ENCODE measurements at places on chromosomes 2 and 18.
A peak's percentile ranks its signal among the peaks of the same experiment; 100 is the strongest.

DNA sequence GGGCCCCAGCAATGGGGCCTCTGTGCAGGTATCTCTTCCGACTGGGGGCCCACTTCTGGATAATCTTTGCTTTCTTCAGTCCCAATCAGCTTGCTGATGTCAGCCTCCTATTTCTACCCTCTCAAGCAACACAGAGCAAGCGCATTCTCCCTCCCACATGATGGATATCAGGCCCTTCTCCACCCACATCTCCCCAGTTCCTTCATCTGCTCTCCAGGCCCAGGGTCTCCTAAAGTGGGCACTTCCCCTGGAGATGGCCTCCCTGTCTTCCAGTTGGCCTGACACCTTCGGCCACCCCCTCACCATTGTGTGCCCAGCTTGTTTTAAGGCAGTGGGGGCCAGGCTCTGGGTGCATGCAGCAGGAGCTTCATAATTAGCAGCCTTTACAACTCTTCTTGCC lies 96.6 kb upstream of the MCFD2 start:
- no peak for DNase-seq

GRCh38 chr18:22451796-22452195 lies 34.1 kb upstream of the CTAGE1 start:
- DNase-seq: no peak

GRCh38 chr2:76270096-76270710 lies 559.5 kb upstream of the GCFC2 start:
- DNase-seq: no peak

DNA sequence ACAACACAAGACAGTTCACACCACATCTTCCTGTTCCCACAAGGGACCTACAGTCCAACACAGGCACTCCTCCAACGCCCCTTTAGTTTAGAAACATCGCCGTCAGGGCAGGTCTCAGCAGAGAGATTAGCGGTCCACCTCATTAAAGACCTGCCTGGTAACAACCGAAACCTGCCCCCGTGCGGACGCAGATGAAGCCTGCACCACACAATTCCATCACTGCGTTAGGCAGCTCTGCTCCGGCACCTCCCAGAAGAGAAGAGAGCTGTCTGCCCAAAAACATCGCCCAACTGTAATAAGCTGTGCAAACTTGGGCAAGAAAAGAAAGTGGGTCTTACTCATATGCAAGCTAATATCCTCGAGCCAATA lies 32.7 kb downstream of the ZNF516 start:
- no peak for DNase-seq

- no peak for DNase-seq
Measured at GRCh38 chr2:53756644-53757043, 11.0 kb upstream of the CHAC2 start.

GRCh38 chr2:119645173-119645855 lies 33.7 kb upstream of the TMEM177 start:
- DNase-seq: no peak

GRCh38 chr2:112138159-112139032 lies at the start of gene FBLN7:
TSS of gene FBLN7 (plus strand) at chr2:112138385. CDS start at chr2:112138656, 271 bp downstream.
- no peak for DNase-seq

DNA sequence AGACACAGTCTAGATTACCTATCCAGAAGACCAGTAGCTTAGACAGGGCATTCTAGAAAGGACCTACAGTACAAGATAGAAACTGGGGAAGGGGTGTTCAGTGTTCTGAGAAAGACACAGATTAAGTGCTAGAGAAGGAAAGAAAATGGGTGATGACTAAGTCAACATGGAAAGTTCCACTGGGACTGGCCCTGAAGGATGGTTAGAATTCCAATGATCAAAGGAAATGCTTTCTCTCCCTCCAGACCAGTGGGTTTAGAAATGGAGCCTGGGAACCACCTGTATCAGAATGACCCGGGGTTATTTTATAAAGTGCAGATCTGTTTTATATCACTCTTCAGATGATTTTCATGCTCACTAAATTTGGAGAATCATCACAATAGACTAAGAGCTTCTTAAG lies 5.8 kb upstream of the COLEC12 start:
- no peak for DNase-seq

DNA sequence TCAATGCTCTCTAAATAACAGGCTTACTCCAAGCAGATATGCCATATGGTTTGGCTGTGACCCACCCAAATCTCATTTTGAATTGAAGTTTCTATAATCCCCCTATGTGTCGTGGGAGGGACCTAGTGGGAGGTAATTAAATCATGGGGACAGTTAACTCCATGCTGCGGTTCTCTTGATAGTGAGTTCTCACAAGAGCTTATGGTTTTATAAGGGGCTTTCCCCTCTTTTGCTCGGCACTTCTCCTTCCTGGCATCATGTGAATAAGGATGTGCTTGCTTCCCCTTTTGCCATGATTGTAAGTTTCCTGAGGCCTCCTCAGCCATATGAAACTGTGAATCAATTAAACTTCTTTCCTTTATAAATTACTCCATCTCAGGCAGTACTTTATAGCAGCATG lies 302.7 kb upstream of the ZC3H15 start:
- no peak for DNase-seq

DNA sequence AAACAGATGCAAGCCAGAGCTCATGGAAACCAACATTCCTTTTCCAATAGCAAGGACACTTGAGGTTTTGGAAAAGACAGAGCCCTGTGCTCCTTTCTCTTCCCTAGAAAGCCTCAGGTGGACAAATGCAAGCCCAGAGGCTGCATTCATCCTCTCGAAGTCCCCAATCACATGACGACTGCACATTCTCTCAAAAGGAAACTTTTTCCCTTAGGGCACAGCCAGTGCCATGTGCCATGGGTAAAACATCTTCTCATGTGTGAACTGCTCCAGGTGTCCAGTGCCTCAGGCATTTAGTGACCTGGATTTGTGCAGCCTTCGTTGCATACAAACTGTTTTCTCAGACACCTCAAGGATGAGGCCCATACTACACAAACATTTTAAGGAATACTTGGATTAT lies 140.7 kb downstream of the LAMA1 start:
- no peak for DNase-seq

DNA sequence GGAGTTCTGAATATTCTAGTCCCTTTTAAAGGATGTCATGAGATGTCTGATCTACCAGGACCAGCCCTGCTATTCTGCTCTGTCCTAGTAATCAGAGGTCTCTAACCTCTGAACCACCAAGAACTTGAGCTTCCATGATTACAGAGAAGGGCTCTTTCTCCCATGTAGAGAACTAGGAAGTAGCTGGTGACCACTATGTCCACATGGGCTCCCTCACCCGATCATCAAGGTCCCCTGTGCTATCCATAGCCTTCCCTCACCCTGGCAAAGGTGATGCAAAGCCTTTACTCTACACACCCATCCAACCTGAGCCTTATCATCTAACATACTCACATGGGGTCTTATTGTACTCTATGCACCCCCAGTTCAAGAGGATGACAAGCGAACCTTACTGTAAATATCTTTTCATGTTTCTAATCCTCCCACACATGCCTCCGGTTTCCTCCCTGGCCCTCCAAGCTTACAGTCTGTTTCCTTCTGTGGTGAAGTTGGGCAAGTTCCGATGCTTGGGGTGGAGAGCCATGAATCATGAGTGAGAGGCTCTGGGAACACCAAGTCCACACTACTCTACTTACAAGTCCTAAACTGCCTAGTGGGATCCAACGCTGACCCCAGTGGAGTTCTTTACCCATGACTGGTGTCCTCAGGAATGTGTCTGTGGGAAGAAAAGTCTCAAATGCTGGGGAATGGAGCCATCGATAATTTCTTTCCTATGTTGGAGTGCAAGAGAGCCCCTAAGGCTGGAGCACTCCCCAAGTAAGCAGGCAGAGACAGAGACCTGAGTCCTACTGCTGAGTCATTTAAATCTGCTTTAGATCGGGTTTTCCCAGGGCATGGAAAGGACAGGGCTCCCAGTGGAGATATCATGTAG lies 73.3 kb upstream of the KLF7 start:
- DNase-seq: peak; percentile 44

DNA sequence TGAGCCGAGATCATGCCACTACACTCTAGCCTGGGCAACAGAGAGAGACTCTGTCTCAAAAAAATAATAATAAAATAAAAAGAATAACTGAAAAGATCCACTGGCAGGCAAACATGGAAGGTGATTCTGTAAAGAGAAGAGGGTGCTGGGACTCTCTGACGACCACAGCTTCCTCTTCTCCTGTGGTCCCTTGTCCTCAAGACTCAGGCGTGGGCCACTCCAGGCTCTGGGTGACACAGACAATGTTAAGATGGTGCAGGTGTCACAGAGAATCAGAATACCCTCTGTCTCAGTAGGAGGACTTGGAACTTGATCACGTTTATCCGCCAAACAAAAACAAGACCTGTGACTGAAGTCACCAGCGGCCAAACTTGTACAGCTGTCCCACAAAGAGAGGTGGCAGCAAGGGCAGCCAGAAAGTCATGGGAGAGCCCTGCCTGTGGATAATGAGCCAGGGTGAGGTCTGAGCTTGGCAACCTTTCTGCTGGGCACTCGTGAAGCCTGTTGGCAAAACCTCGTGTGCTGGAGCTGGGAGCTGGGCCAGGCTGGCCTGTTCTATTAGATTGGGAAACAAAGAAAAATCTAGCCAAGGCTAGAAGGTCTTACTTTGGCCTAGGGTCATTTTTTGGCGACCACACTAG lies 76.4 kb upstream of the ITGA6 start:
- no peak for DNase-seq

- no peak for DNase-seq
Measured at GRCh38 chr18:709771-710170, 2.7 kb downstream of the ENOSF1 start.

- DNase-seq: no peak
Measured at GRCh38 chr2:23637011-23637778, 252.2 kb downstream of the KLHL29 start.

GRCh38 chr2:74696829-74697228 lies 42.8 kb downstream of the SEMA4F start:
- DNase-seq: no peak

DNA sequence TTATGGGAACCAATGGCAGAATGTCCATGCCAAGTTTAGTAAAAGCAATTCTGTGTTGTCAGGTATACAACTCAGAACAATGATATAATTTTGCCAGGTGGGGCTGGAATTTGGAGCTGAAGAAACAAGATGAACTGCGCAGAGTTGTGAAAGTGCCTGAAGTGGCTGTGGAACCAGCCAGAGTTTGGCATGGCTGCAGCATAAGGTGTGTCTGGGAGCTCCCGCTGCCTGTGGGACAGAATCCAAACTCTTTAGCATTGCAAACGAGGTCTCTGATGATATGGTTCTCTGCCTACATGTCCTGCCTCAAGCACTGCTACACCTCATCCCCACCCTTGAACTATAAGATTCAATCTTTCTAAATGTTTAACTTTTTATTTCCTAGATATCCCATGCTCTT lies 909.7 kb downstream of the EPHA4 start:
- no peak for DNase-seq

GRCh38 chr2:111157071-111157661 lies 36.5 kb downstream of the BCL2L11 start:
- DNase-seq: no peak

DNA sequence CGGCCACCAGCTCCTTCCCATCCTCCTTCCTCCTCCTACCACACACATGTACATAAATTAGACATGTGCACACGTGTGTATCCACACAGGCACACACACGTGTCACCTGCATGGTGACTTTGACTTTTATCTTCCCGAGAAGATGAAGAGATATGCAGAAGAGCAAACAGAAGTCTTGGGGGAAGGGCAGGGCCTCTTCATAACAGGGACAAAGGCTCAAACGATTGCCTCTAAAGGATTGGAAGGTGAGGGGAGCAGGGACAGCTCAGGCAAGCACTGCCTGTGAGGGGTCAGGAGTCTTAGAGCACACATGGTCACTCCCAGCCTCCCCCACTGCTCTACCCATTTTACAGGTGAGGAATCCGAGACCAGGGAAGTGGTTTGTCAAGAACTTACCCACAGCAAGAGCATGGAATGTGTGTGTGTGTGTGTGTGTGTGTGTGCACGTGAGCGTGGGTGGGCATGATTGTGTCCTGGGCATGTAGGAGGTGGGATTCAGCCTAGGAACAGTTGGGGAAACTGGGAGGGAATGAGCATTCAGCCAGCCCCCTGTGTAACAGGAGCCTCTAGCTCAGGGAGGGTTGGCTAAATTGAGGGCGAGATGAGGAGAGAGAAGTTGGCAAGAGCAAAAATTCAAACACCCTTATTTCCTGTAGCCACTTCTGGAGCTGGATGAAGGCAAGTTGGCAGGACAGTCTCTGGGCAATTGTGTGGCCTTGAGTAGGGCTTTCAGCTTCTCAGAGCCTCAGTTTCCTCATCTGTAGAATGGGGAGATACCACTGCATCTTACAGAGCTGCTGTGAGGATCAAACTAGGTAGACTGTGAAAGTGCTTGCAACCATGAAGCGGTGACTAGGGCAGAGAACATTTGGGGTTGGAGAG lies 24.2 kb downstream of the CIB4 start:
- no peak for DNase-seq

DNA sequence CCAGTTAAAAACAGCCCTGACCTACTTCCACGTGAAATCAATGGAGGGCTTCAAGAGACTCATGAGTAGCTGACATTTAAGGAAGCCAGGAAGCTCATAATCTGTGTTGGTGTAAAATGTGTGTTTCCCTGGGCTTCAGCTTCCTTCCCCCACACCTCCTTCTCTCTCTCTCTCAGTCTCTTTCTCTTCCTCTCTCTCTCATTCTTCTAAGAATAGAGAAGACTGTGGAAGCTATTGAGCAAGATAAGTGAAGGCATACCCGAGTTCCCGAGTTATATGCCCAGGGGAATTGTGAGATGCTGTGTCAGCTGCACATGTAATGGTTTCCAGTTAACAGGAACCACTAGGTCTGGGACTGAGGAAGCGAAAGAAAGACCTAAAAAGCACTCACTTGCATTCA lies 199.4 kb downstream of the NYAP2 start:
- DNase-seq: no peak

DNA sequence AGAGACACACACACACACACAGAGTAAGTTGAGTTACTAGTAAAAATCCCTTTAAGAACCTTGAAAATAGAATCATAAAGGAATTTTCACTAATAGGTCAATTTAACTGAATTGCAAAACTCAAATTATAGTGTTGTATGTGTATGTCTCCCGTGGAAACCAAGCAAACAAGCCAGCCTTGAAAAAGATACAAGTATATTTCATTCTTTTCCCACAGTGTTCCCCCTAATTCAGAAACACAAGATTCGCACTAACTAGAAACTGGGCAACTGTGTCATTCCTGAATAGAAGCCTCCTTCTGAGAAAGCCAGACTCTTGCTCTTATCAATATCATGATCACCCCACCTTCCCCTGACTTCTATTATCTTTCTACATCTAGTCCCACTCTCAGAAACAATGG lies 229.5 kb downstream of the PIEZO2 start:
- DNase-seq: no peak

DNA sequence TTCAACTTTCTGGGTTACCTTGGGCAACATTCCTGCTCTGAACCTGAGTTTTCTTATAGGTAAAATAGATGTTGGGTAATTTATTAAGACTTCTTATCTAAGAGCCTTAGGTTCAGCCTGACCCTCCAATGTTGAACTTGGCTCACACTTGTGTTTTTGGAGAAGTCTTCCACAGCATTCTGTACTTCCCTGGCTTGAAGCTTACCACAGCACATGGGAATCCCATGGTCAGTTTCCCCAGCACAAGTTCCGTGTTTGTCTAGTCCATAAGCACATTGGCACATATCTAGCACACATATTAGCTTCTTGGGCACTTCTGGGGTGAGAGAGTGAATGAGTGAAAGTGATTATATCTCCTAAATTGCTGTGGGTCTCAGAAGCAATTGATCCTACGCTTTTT lies 782.5 kb upstream of the HS6ST1 start:
- no peak for DNase-seq
